ENCODE measurements at places on chromosomes 4 and X. TPM values are rescaled to one million over a fixed set of nuclear protein-coding genes. Genes with fewer than 3 reads are reported as not detected.

GRCh38 chr4:25299476-25300203 lies 12.9 kb upstream of the ZCCHC4 start:
- peaks cover 13% of the 10 kb centered on the region for H3K4me1 ChIP-seq
- H3K36me3 ChIP-seq = no peaks in the 10 kb centered on the region
- H3K27me3 ChIP-seq = no peaks in the 10 kb centered on the region

GRCh38 chr4:115126491-115126890 lies 13.1 kb upstream of the NDST4 start:
- H3K36me3 ChIP-seq = no peaks in the 10 kb centered on the region
- DNase-seq = no peak
- H3K27ac ChIP-seq = no peak overlapping the region
- no peaks in the 10 kb centered on the region for H3K4me1 ChIP-seq
- no peaks in the 10 kb centered on the region for H3K27me3 ChIP-seq

GRCh38 chr4:14918336-14918735 lies 83.9 kb upstream of the CPEB2 start:
- no peaks in the 10 kb centered on the region for H3K27me3 ChIP-seq
- DNase-seq = no peak
- H3K36me3 ChIP-seq = no peaks in the 10 kb centered on the region

Gene BEX3
- 146 TPM for total RNA-seq

Gene RAB9B
- total RNA-seq = 1.5 TPM

Gene CLIC2
- not detected for total RNA-seq

Gene SSX3
- total RNA-seq = not detected

DNA sequence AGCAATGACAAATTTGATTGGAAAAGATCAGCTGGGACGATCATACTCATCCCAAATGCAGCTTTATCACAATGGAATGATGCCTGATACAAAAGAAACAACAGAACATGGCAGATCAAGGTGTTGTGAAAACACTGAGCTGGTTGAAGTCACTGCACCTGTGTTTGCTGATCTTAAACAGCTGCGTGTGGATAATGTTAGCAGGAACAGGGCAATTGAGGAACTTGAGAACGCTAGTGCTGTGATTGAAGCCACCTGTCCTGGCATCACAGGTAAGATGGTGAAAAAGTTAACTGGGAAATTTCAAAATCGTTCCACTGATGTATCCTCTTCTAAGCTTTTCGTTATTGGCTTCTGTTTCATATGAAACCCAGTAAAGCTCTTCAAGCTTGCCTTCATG lies 27.4 kb upstream of the SOD3 start:
- H3K4me3 ChIP-seq = no peak overlapping the region
- H3K27me3 ChIP-seq = no peaks in the 10 kb centered on the region
- H3K27ac ChIP-seq = no peak overlapping the region
- DNase-seq = no peak
- no peaks in the 10 kb centered on the region for H3K36me3 ChIP-seq
- H3K4me1 ChIP-seq = peaks cover 37% of the 10 kb centered on the region

DNA sequence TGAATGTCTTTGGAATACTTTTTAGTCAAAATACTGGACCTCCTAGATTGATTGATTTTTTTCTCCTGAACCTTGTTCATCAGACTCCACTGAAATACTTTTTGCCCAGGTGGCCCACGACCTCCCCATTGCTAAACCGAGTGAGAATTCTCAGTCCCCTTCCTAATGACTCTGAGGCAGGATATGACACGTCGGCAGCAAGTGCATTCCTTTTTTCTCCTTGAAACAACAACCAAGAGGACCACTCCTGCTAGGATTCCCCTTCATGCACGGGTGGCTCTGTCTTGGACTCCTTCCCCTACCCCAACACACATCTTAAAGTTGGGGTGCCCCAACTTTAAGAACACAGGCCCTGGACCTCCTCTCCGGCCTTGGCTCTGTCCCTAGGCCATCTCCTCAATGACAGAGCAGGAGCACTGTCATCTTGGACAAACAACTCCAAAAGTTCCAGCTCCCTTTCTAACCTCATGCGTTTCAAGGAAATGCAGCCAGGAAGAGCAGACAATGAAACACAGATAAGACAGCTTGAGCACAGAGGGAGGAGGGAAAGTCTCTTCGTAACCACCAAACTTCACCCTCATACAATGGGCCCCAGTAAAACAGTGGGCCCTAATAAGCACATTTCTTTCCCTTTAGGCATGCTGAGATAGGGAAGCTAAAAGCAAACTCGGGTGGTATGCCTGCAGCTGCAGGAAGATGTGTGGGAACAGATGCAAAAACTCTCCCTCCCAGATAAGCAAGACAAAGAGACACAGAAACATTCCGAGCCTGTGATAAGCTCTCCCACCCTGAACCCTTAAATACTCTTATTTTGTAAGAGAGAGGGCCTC lies 33.9 kb downstream of the ZBTB49 start:
- H3K4me3 ChIP-seq = no peak overlapping the region
- DNase-seq = no peak
- H3K4me1 ChIP-seq = no peaks in the 10 kb centered on the region
- no peak overlapping the region for H3K27ac ChIP-seq
- no peaks in the 10 kb centered on the region for H3K36me3 ChIP-seq
- no peaks in the 10 kb centered on the region for H3K27me3 ChIP-seq

DNA sequence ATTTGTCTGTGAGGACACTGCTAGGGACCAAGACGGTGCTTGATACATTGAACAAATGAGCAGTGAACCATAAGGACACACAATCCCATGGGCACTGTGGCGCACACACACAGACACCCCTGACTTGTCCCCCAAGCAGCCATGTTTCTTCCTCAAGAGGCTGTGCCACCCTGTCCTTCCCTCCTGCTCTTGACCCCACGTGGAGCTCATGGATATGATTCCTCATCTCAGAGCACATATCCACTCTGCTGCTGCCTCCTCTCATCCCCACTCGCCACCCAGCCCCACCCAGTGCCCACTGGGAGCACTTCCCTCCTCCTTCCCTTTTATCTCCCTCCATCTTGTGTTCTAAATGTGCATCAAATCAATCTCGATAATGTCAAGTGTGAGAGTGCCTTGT lies 102.4 kb downstream of the PARM1 start:
- no peak overlapping the region for H3K27ac ChIP-seq
- no peaks in the 10 kb centered on the region for H3K36me3 ChIP-seq
- H3K4me1 ChIP-seq = peaks cover 7% of the 10 kb centered on the region
- no peak overlapping the region for H3K4me3 ChIP-seq

DNA sequence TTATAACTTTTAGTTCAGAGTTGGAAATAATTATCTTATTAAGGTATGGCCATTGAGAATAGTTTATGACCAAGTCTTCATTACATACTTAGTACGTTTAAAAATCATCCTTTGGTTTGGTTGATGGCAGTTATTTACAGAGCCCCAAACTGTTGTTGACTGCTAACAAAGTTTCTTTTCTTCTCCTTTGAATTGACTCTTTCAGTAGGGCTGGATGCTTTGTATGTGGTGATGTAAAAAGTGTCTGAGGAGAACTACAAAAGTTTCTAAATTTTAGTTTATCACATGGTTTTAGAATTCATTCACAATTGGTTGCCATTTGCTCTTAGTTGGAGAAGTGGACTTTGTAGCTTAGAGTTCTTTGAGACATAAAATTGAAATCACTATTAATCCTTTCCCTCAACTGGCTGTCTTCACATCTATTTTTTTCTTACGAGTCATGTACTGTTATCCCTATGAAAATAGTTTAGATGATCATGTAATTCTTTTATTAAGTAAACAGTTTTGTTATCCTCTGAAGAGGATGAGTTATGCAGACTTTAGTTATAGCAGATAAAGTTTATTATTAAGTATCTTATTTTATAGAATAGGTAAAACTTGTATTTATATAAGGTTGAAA lies 14.8 kb downstream of the PTPN13 start:
- no peak overlapping the region for H3K27ac ChIP-seq
- H3K36me3 ChIP-seq = no peaks in the 10 kb centered on the region
- no peak for DNase-seq
- H3K4me3 ChIP-seq = no peak overlapping the region
- H3K27me3 ChIP-seq = no peaks in the 10 kb centered on the region

DNA sequence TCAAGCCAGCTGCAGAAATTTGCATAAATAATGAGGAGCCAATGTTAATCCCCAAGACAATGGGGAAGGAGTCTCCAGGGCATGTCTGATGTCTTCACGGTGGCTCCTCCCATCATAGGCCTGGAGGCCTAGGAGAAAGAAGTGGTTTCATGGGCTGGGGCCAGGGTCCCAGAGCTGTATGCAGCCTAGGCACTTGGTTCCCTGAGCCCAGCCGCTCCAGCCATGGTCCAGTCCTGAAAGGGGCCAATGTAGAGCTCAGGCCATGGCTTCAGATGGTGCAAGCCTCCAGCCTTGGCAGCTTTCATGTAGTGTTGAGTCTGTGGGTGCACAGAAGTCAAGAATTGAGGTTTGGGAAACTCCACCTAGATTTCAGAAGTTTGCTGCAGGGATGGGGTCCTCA lies 628.2 kb upstream of the GRIA3 start:
- no peak overlapping the region for H3K4me3 ChIP-seq
- DNase-seq = no peak
- no peaks in the 10 kb centered on the region for H3K27me3 ChIP-seq
- no peaks in the 10 kb centered on the region for H3K36me3 ChIP-seq
- no peaks in the 10 kb centered on the region for H3K4me1 ChIP-seq

- H3K36me3 ChIP-seq = no peaks in the 10 kb centered on the region
- H3K27ac ChIP-seq = no peak overlapping the region
- H3K4me3 ChIP-seq = no peak overlapping the region
- H3K4me1 ChIP-seq = peaks cover 14% of the 10 kb centered on the region
- H3K27me3 ChIP-seq = no peaks in the 10 kb centered on the region
- no peak for DNase-seq
Measured at GRCh38 chr4:4758681-4759080, 100.8 kb upstream of the MSX1 start.

Gene GPR82
- not detected for total RNA-seq

DNA sequence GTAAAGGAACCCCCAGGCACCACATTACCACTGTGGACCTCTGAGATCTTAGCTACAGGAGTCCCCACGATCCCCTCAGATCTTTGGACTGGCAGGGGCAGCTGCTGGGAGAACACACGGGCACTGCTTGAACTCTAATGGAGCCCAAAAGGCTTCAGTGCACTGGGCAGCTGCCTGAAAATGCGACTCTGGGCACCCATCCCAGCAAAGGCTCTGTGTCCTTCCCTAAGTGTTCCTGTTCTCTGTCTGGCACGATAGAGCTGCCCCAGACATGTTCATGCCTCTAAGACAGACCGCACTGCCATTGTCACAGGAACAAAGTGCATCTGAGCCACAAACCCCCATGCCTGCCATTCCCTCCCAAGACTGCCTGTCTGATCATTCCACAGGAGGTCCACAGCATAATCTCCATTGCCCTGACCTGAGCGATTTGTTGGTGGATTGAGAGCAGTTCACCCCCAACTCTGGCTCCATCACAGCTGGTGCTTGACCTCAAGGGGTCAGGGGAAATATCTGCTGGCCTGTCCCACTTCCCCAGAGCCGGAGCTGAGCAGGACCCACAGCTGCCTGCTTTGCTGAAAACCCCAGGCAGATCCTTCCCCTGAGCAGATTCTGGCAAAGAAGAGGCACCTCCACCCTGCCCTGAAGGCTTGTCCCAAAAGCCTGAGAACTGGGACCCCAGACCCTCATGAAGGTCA lies 436.0 kb upstream of the INTU start:
- DNase-seq = no peak
- H3K36me3 ChIP-seq = no peaks in the 10 kb centered on the region
- no peaks in the 10 kb centered on the region for H3K4me1 ChIP-seq
- H3K27ac ChIP-seq = no peak overlapping the region
- H3K4me3 ChIP-seq = no peak overlapping the region

- H3K4me1 ChIP-seq = peaks cover 8% of the 10 kb centered on the region
- no peaks in the 10 kb centered on the region for H3K36me3 ChIP-seq
- no peak within 1 kb of the TSS for H3K27ac ChIP-seq
- peak within 1 kb of the TSS; percentile 78 for H3K4me3 ChIP-seq
- H3K27me3 ChIP-seq = no peaks in the 10 kb centered on the region
- peak; percentile 25 for DNase-seq
Measured at GRCh38 chrX:12138361-12139313, at the start of gene FRMPD4. Gene FRMPD4 (plus strand): TSS chrX:12138473. CDS start chrX:12138972, 499 bp downstream.

- no peaks in the 10 kb centered on the region for H3K36me3 ChIP-seq
- peak overlapping the region; percentile 50 for H3K27ac ChIP-seq
- DNase-seq = peak; percentile 26
- H3K4me1 ChIP-seq = peaks cover 49% of the 10 kb centered on the region
- no peak overlapping the region for H3K4me3 ChIP-seq
Measured at GRCh38 chr4:139887962-139888735, 222.5 kb downstream of the MGST2 start.

GRCh38 chrX:14899607-14900006 lies 26.4 kb downstream of the MOSPD2 start:
- no peaks in the 10 kb centered on the region for H3K27me3 ChIP-seq
- H3K4me1 ChIP-seq = peaks cover 15% of the 10 kb centered on the region
- H3K4me3 ChIP-seq = no peak overlapping the region
- no peak overlapping the region for H3K27ac ChIP-seq
- peaks cover 9% of the 10 kb centered on the region for H3K36me3 ChIP-seq

Gene ADH1A
- not detected for total RNA-seq

DNA sequence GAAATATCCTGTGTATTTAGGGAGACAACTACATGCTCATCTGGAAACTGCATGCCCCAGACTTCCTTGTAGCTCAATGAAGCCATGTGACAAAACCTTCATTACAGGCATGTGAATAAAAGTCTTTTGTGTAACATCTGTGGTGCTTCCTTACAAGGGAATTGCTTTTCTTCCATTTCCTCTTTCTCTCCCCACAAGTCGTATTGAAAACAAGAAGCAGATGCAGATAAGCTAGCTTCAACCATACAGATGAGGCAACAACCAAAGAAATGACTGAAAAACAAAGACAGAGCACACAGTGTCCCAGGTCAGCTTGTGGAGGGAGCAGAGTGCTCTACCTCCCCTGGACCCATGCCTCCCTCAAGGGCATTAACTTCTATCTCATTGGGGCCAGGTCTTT lies 115.8 kb upstream of the INPP4B start:
- no peaks in the 10 kb centered on the region for H3K4me1 ChIP-seq
- no peaks in the 10 kb centered on the region for H3K36me3 ChIP-seq
- no peak overlapping the region for H3K4me3 ChIP-seq
- H3K27ac ChIP-seq = no peak overlapping the region

DNA sequence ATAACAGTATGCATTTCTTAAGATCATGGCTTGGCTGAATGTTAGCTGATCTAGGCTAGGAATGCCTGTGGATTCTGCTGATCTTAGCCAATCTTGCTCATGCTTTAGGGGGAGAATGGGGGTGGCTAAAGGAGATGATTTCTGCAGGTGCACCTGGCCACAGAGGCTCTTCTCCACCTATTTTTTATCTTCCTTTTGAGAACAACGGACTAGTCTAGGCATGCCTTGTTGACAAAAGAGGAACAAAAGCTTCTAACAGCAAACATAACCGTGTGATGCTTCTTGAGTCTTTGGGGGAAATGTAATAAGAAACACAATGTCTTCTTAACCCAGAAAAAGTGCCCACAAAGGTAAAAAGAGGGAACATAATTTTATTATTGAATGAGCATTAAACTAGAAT lies 743.5 kb downstream of the ARAP2 start:
- no peak for DNase-seq
- H3K4me3 ChIP-seq = no peak overlapping the region
- H3K4me1 ChIP-seq = no peaks in the 10 kb centered on the region
- H3K27me3 ChIP-seq = no peaks in the 10 kb centered on the region
- no peak overlapping the region for H3K27ac ChIP-seq

Gene MND1
- total RNA-seq = 7.9 TPM

- H3K4me3 ChIP-seq = no peak overlapping the region
- H3K27me3 ChIP-seq = no peaks in the 10 kb centered on the region
- H3K36me3 ChIP-seq = no peaks in the 10 kb centered on the region
- H3K27ac ChIP-seq = no peak overlapping the region
Measured at GRCh38 chr4:108280072-108280471, 111.3 kb upstream of the LEF1 start.

- DNase-seq = peak; percentile 48
- H3K27me3 ChIP-seq = no peaks in the 10 kb centered on the region
- H3K36me3 ChIP-seq = no peaks in the 10 kb centered on the region
- H3K27ac ChIP-seq = peak overlapping the region; percentile 5
Measured at GRCh38 chr4:37978248-37978924, 18.2 kb downstream of the PTTG2 start.
